Activated naive CD8-positive, alpha-beta T cell treated with anti-CD3 and anti-CD28 coated beads, Interleukin-2, amount 50 U/mL, for 24 hours (primary cell): ENCODE measurements at places on chromosomes 7 and 10.

- DNase-seq: no peak
These were observed 682.7 kb upstream of the IGFBP3 start for GRCh38 chr7:46603780-46604179.

DNA sequence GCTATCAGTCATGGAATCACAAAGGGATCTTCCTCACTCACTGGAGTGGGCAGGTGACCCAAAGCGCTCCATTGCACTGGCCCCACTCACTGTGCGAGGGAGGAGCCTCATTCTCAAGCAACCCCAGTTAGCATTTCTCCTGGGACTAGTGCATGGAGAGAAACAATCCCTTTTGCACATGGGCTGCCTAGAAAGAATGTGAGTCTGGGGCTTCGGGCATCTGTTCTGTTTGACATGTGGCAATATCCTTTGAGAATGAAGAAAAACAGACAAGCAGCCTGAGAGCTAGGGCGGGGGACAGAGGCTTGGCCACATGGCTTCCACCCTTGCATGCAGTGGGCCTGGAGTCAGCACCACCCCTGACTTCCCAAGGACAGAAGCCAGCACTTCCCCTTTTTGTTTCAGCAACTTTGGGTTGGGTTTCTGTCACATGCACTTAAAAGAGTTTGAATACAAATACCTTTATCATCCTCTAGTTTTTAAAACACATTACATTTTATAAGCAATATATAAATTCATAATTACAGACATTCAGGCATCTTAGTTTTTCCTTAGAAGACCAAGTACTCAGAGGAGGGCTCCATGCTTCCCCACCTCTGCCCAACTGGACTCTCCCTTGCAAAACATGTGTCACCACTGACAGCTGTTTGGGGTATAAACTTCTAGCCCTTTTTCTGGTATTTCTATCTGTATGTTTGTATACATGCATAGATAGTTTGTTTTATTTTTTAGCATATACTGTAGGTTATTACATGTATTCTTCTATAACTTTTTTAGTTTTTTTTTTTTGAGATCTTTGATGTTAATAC, 73.8 kb downstream of the RBM20 start:
- no peak for DNase-seq

- DNase-seq: no peak
These were observed 108.6 kb downstream of the NRF1 start for GRCh38 chr7:129719980-129720732.

- no peak for DNase-seq
These were observed 9.9 kb downstream of the LRRC4 start for GRCh38 chr7:128021366-128021765.

DNA sequence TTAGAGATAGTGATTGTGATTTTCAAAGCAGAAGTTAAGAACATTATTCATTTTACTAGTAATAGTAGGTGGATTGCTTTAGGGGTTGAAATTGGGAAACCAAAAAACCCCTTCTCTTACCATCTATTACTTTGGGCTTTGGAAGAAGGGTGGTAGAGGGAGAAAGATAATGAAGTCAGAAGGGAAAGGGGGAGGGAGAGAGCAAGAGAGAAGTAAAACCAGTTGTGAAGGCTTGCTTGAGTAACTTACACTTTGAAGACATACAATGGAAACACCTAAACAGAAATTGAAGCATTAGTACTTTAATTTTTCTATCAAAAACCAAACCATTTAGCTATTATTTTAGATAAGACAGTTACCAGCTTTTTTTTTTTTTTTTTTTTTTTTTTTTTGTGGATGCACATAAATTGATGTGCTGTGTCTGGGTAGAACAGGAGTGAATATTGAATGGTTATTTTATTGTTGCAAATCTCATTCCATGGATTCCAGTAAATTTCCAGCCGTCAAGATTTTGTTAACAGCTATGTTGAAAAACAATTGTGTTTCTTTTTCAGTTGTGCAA, 5.5 kb downstream of the PRKAR2B start:
- DNase-seq: no peak

- DNase-seq: no peak
These were observed 444.1 kb downstream of the NRG3 start for GRCh38 chr10:82319074-82319473.

DNA sequence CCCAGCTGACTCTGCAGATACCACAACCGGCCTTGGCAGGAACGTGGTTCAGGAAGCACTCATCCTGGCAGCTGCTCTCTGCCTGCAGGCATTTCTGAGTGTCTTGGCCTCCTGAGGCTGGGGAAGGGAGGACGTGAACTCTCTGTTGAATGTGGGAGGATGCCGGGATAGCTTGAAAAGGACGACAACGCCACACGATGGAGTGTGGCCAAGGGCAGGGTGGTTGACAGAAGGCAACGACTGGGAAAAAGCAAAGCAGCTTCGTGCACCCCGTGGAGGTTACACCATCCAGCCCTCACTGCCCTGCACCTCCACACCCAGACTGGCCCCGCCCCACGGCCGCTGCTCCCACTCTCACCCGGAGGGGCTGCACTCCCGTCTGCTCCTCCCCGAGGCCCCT, 466.1 kb upstream of the FOXK1 start:
- no peak for DNase-seq

DNA sequence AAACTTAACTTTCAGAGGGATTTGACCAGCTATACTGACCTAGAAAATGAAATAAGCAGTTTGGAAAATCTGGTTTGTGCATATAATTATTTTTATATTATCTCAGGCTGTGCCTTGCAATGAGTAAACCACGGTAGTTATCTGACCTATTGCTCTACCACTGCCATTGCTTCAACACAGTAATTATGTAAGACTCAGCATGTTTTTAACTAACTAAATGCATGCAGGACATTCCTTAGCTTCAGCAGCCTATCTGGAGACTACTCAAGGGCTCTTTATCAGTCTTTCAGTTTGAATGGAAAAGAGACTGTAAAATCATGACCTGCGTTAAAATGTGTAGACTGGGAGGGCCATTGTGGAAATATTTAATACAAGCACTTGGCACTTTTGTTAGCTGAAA, 22.5 kb downstream of the CHN2 start:
- DNase-seq: no peak

DNA sequence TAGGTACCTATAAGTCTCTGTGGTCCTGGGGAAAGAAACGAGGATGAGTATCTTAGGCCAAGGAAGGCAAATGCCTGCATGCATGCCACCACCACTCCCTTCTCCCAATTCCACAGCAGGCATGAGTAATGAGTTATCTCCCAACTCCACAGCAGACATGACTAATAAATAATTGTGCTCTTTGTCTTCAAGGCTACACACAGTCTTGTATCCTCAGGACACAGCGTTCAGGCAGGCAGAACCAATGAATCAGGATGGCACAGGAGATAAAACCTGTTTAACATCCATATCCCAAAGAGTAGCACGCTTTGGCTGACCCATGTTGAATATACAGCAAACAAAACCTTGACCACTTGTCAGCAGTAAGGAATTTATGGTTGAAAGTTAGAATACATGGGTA, 229.7 kb upstream of the NFE2L3 start:
- no peak for DNase-seq

- no peak for DNase-seq
These were observed 47.2 kb upstream of the MKI67 start for GRCh38 chr10:128173386-128173785.

DNA sequence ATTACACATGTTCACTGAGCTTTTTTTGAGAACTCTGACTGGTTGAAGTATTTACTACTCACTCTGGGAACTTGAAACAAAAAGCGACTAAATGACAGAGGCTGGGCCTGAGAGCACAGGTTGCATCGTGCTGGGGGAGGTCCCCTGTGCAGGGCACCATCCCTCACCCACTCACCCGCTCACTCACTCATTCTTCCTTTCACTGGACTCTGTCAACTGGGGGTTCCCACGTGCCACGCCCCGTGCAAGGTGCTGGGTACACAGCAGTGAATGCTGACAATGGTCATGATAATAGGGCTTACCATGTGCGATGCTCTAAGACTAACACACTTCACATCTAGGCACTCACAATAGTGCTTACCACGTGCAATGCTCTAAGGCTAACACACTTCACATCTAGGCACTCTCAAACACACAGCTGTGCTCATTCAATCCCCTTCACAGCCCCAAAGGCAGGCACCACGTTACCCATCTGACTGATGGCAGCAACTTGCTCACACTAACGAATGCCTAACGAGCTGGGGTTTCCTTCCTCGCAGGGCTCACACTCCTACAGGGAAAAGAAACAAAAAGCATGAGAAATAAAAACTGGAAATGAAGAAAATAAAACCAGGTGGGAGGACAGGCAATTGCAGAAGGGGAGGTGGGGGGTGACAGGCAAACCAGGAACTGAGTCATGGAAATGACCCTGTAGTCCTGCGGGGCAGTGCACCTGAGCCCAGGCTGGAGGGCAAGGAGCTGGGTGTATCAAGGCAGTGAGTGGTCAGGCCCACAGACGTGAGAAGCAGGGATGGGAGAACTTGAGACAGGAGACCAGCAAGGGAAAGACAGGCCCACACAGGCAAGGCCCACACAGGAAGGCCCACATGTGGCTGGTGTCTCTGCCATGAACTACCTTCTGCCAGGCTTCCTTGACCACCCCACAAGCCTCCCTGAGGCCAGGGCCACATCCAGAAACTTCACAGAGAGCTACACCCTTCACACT, 147.0 kb upstream of the FAM20C start:
- no peak for DNase-seq

GRCh38 chr7:38385682-38386081, 112.2 kb upstream of the TARP start:
- DNase-seq: no peak

DNA sequence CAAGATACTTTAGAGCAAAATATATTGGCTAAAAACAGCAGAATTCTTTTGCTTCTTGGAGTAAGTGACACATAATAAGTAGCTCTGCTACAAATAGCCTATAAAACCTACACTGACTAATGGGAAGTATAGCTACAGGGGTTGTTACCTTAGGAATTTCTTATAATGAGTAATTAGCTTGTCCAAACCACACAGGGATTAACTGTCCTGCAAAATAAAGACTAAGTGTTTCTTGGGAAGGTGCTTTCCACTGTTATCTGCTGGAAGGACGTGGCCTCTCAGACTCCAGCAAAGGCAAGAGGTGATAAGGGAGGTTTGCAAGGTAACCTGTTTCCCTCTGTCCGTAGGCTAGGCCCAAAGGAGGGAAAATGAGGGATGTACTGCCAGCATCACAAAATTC, 302.4 kb downstream of the DOCK4 start:
- no peak for DNase-seq

DNA sequence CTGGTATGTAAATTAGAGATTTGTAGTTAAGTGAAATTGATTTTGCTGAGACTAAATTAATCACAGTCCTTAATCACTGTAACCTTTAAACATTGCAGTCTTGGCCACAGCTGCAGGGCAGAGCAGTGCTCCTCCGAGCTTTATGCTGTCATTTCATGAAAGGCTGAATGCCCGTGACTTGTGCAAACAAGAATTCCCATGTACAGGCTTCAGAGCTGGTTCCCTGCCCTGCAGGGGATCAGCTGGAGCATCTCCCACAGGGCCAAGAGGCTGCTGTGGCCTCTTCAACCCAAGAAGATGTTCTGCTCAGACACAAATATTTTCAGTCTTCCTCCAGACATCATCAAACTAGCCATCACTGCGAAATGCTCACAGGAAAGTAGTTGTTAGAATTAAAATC, 419.1 kb downstream of the AUTS2 start:
- DNase-seq: no peak

- DNase-seq: no peak
These were observed 694 bp upstream of the FAS start for GRCh38 chr10:88989824-88990383.

- no peak for DNase-seq
These were observed 41.4 kb upstream of the BET1 start for GRCh38 chr7:94045581-94045980.

DNA sequence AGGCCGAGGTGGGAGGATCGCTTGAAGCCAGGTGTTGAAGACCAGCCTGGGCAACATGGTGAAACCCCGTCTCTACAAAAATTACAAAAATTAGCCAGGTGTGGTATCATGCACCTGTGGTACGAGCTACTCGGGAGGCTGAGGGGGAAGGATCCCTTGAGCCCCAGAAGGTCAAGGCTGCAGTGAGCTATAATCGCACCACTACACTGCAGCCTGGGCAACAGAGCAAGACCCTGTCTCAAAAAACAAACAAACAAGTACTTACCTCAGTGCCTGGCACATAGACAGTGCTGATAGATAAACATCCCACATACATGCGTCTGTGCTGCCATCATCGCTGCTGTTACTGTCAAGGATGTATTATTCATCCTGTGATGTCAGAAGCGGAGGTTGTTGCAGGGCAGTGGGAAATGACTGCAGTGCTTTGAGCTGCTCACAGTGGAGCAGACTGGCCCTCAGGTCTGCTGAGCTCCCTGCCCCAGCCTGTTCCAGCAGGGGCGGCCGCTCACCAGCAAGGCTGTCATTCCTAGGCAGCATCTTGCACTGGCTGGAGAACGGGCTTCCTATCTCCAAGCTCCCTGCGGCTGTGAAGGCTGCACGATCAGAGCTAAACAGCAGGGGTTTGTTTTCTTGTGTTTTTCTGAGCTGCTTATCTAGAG, 18.6 kb downstream of the FOXK1 start:
- no peak for DNase-seq

- DNase-seq: no peak
These were observed 112.5 kb downstream of the EGFR start for GRCh38 chr7:55131142-55131929.

GRCh38 chr10:30842894-30843293, 188.8 kb downstream of the ZNF438 start:
- no peak for DNase-seq

- DNase-seq: no peak
These were observed 109.6 kb downstream of the TMEM130 start for GRCh38 chr7:98760201-98760651.

- no peak for DNase-seq
These were observed 153.5 kb upstream of the RHEB start for GRCh38 chr7:151673216-151673615.

- DNase-seq: no peak
These were observed 163.0 kb upstream of the TNS3 start for GRCh38 chr7:47744883-47745282.

DNA sequence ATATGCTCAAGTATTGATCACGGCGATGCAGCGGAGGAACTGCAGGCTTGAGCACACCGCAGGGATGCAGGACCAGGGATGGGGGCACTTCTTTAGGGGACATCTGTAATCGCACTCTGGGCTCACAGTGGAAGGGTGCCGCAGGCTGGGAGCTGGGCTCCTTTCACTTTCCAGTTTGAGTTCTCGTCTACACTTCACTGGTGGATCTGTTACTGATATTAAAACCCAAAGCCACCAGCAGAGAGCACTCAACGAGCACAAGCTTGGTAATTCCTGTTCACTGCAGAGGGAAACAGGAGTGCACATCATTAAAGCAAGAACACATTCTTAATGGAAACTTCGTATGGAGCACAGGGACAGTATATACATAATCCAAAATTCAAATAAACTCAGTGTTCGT, 91.3 kb downstream of the PARD3 start:
- no peak for DNase-seq
